ENCODE measurements at places on chromosomes 2 and 18.

GRCh38 chr2:67871686-67872412 lies 191.0 kb downstream of the C1D start:
- no peak for DNase-seq

DNA sequence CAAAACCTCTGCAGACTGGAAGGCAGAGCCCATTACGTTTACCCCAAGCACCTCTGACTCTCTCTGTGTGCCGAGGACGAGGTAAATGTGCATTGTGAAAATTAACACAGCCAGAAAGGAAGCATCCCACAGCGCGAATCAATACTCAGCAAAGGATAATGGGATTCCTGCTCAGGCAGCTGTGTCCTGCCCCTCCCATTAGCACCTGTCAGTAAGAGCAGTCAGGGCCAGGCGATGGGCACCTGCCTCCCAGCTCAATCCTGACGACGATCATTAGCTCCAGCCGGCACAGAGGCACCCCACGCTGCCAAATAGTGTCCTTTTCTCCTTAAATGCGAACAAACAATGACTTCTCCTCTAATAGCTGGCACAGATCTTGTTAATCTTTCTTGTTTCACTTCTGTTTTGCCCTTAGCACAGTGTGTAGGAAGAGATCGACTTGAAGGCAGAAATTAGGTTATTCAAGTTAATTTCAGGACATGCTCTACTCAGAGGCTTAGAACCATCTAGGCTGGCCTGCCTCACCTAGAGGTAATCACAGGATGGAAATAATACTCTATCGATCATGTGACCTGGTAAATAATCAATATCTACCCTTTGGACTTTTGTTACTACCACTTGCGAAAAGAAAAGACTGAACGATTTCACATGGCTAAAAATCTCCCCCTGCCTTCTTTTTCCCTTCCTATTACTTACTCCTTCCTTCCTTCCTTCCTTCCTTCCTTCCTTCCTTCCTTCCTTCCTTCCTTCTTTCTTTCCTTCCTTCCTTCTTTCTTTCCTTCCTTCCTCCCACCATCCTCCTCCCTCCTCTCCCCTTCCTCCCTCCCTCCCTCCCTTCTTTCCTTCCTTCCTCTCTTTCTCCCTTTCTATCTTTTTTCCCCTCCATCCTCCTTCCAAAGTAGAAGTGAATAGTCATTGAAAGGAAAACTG lies 487.9 kb upstream of the ID2 start:
- DNase-seq: no peak

GRCh38 chr18:55219059-55219458 lies 259.8 kb upstream of the CCDC68 start:
- no peak for DNase-seq

- DNase-seq: peak; percentile 56
These were observed 70.0 kb downstream of the MBP start for GRCh38 chr18:77062518-77063003.

GRCh38 chr2:204477358-204477950 lies 67.8 kb upstream of the PARD3B start:
- no peak for DNase-seq

DNA sequence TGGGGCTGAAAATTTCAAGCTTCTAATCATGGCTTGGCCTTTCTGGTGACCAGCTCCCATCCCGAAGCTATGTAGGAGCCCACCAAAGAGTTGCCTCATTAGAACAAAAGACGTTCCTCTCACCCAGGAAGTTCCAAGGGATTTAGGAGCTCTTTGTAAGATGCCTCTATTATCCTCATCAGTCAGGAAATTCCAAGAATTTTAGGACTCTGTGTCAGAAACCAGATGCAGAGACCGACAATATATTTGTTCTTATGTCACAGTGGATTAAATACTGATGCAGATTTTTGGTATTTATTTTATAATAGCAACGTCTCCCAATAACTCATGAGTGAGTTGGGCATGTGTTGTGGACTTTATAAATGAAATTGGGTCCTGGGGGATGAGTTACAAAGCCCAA lies 91.8 kb upstream of the SKOR2 start:
- no peak for DNase-seq

DNA sequence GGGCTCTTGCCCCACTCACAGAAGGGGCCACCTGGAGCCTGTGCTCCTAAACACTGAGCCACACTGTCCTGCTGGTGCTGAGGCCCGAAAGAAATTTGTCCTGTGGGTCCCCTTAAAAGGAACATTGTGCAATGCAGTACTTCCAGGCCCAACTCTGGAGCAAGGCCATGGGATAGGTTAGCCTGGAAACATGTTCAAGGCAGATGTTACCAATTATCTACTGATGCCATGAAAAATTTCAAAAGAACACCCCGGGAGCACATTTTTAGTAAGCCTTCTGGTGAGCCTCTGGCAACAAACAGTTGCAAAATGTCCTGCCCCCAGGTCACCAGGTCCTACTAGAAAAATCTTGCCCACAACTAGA lies 12.3 kb upstream of the PTMA start:
- DNase-seq: no peak

- no peak for DNase-seq
These were observed 109.8 kb downstream of the DSEL start for GRCh38 chr18:67406714-67407113.

DNA sequence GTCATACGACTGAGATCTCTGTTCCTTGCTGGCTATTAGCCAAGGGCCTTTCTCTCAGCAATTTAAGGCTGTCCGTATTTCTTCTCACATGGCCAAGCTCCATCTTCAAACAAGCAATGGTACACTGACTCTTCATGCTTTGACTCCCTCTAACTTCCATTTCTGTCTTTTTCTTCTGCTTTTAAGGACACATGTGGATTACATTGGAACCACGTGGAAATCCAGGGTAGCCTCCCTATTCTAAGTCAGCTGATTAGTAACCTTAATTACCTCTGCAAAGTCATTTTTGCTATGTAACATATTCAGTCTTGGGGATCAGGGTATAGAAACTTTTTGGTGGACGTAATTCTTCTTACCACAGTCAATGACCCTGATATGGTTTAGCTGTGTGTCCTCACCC lies 41.5 kb upstream of the ZNF396 start:
- no peak for DNase-seq

GRCh38 chr2:232539298-232540231 lies at the start of gene CHRNG:
Gene CHRNG, plus strand, starts transcription at chr2:232539692. Its CDS starts 56 bp downstream, at chr2:232539748.
- DNase-seq: no peak

DNA sequence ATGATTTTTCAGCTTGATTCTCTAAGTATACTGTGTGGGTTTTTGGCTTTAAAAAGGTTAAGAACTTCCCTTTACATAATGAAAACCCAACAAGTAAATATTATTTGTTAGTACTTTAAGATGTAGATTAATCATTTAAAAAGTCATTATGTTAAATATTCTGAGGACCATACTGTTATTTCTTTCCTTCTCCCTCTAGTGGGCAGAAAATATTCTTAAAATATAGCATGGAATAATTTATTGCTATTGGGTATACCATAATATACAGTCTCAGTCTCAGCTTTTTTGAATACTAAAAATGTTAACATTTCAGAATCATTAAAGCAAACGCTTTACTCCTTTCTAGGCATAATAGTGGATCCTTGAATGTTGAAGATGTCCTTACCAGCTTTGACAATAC lies 28.1 kb downstream of the CAMKMT start:
- DNase-seq: no peak

- DNase-seq: no peak
These were observed 815 bp downstream of the GPBAR1 start for GRCh38 chr2:218261423-218262236.

GRCh38 chr2:179898873-179899272 lies 37.5 kb upstream of the ZNF385B start:
- DNase-seq: no peak

GRCh38 chr2:207692206-207693065 lies 19.0 kb upstream of the CCNYL1 start:
- peak; percentile 50 for DNase-seq

GRCh38 chr2:196504788-196505187 lies 134.7 kb upstream of the CCDC150 start:
- DNase-seq: no peak

- no peak for DNase-seq
These were observed 59.4 kb upstream of the SH3RF3 start for GRCh38 chr2:109069331-109070194.

DNA sequence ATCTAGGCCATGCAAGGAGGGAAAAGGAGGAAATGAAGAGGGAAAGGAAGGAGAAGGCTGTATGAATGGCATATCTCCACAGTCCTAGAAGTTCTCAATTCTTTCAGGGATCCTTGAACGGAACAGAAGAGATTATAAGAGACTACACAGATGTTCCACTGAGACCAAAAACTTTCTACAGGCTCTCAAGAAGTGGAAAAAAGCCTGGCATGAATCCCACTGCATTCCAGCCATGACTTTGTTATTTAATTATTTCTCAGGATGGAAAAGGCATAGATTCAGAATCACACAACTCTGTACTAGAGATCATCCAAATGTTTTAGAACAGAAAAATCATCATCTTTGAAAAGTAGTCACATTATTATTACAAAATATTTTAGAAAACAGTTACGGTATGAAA lies 131.7 kb upstream of the CDH20 start:
- DNase-seq: no peak

- DNase-seq: no peak
These were observed 101.7 kb upstream of the NOSTRIN start for GRCh38 chr2:168700615-168701245.

- DNase-seq: no peak
These were observed 207.6 kb upstream of the CCDC150 start for GRCh38 chr2:196431957-196432356.

DNA sequence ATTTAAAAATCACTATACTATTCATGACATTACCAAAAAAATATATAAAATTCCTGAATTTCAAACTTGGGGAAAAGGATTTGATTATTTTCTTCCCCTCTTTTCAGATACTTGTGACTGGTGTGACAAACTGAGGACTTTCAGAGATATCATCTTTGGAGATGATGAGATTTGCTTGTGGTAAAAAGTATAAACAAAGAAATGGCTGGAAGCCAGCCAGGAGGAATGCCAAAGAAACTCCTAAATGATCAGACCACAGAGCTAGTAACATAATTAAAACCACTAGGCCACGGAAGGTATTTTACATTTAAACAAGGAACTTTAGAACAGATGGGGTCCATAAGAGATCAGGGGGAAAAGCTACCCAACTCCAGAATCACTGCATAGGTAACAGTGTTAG lies 58.7 kb downstream of the PIGN start:
- DNase-seq: no peak
